ENCODE measurements at places on chromosomes 11 and 22. TPM values are rescaled to one million over a fixed set of nuclear protein-coding genes. Genes with fewer than 3 reads are reported as not detected.

PPME1 gene
- 35.8 TPM for total RNA-seq

OR4P4 gene
- not detected for total RNA-seq

DNA sequence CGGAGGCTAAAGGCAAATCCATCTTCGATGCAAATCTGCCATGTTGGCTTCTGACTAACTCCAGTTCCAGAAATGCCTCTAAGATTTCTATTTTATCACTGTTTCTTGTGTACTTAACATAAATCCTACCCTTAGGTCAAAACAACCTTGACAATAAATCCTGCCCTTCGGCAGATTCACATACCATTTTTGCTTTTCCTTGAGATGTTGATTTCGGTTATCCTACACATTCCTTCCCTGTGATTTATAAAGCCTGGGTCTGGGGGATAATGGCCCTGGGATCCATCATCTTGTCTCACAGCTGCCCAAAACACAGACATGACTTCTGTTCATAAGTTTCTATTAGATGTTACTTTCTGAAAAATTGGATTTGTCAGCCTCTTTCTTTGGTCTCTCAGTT is 231.7 kb upstream of the CARD18 start:
- DNase-seq: no peak

NAV2 gene
- total RNA-seq: 15.6 TPM

- DNase-seq: no peak
These were observed 75.3 kb downstream of the APIP start for GRCh38 chr11:34840736-34841386.

DNA sequence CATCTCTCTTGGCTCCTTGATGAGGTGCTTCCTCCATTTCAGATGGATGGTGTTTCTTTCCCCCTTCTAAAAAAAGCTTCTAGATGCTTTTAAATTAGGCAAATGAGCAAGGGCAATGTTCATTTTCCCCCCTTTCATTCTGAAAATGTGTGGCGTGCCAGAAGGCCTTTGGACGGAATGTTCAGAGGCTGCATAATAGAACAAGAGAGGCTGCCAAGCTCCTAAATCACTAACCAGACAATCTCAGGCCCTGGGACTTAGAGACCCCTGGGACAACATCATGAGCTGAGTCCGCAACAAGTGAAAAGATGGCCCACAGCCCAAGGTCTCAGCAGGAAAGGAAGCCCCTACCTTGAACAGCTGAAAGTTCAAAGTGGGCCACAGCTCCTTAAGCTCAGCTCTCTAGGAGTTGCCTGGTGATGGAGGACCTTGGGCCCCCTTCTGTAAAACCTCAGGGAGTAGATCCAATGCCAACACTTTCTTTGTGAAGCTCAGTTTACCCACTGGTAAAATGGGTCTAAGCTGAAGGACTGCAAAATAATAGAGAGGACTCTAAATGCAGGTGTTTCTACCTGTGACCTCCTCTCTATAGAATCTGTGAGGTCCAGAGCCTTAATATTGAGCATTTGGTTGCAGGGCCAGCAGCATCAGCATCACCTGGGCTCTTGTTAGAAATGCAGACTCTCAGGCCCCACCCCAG is 144.0 kb downstream of the FBXO7 start:
- no peak for DNase-seq

SLC17A6 gene
- not detected for total RNA-seq

- DNase-seq: no peak
These were observed 2.0 kb downstream of the ST14 start for GRCh38 chr11:130161441-130162145.

OR5B21 gene
- total RNA-seq: not detected

DNA sequence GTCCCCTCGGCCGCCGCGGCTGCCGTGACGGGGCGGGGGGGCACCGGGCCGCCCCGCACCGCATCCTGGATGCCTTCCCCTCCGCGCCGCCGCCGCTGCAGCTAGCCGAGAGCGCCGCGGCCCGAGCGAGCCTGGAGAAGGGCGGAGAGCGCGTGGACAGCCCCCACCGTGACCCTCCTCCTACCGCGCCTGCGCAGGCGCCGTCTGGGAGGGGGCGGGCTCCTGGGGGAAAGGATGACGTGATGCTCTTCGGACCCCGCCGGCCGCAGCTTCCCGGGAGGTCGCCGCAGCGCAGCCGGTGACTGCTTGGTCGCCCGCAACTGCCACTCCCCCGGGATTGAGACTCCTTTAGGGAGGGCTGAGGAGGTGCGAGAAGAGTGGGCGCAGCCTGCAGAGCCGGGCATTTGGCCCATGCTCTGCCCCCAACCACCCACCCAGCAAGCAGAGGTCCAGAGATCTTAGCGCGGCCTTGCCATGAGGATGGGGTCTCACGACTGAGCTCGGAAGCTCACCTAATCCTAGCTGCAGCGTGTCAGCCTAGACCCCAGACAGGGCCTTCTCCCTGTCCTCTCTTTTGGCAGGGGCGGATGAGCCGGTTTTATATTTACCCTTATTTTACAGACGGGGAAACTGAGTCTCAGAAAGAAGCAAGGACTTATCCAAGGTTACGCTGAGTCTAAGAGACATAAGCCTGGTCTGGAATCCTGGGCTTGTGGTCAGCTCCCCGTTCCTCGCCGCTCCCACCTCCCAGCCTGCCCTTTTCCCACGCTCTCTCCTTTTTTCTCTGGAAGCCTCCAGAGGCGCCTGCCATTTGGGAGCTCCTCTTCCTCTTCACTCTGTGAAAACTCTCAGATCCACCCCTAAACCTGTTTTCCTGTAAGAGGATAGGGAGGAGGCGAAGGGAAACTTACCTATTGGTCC is at the start of gene DENND5A:
Gene DENND5A (minus strand): TSS at position 140 of the 921 bp plus-strand sequence. CDS start 281 bp downstream, outside the sequence.
- DNase-seq: peak; percentile 56

SPDYC gene
- not detected for total RNA-seq

DNA sequence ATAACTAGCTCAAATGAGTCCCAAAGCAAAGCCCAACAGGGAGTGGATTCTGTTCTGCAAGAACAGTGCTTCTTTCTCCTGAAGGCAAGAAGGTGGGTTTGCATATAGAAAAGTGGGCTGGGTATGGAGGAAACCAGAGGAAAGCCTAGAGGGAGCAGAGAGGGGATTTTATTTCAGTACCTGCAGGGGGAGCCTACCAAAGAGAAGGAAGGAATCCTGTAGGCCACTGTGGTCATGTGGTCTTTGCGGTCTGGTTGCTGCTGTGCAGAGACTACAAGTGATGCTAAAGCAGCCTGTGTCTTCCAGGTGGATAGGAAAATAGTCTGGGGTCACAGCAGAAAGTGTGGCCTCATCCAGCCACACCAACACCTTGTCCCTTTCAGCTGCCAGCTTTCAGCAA is 33.2 kb upstream of the ZBTB16 start:
- DNase-seq: no peak

GRCh38 chr11:111001986-111002611 is 243.4 kb upstream of the POU2AF2 start:
- DNase-seq: no peak

DNA sequence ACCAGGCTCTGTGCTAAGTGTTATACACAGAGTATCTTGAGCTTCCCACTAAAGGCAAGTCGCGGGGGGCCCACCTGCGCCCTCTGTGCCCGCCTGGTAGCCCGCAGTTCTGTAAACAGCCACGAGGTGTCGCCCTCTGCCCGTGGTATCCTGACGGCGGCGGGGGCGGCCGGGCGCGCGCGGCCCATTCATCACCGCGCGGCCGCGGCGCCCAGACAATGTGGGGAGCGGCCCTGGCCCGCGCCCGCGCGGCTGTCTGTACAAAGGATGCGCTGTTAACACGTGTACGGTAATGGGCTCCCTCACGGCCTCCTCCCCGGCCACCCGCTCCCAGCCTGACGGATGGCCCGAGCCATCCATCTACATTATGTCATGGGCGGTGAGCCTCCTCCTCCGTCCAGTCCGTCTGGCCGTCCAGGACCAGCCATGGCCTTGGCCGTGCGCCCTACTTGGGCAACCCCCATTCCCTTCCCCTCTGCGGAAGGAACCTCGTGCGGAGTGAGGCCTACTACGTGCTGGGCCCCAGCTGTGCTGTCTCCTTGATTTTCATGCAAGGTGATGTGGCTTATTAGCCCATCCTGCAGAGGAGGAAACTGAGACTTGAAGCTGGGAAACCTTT is 99.4 kb downstream of the MIAT start:
- peak; percentile 28 for DNase-seq

OR8D4 gene
- not detected for total RNA-seq

GRCh38 chr11:88655196-88655595 is 317.7 kb upstream of the CTSC start:
- DNase-seq: no peak

GRCh38 chr11:1572197-1573076 is at the start of gene DUSP8:
Gene DUSP8 (minus strand): TSS chr11:1572271. CDS start chr11:1565826, 6,445 bp downstream.
- peak; percentile 69 for DNase-seq

DNA sequence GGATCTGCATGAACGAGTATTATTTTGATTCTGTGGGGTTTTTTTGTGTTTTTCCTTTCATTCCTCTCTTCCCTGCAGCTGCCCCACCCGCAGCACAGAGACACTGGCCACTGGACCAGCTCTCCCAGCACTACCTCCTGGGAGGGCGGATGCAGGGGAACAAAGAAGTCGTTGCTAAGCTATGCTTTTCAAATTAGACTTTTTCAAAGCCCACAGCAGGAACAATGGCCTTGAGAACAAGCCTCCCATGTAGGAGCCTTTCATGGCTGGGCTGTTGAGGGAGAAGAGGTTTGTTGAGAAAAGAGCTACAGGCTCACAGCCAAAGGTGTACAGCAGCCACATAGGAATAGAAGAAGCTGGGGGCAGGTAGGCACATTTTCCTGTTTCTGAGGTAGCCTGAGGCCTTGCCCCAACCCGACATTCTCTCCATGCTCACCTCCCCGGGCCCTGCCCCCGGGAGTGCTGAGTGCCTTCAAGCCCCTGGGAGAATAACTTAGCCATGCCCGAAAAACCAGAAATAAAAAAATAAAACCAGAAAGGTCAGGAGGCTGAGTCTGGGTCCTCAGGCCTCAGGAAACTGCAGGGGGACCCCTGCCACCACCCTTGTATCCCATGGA is 20.5 kb upstream of the SYT12 start:
- DNase-seq: no peak

FAM227A gene
- total RNA-seq: 0.89 TPM

DNA sequence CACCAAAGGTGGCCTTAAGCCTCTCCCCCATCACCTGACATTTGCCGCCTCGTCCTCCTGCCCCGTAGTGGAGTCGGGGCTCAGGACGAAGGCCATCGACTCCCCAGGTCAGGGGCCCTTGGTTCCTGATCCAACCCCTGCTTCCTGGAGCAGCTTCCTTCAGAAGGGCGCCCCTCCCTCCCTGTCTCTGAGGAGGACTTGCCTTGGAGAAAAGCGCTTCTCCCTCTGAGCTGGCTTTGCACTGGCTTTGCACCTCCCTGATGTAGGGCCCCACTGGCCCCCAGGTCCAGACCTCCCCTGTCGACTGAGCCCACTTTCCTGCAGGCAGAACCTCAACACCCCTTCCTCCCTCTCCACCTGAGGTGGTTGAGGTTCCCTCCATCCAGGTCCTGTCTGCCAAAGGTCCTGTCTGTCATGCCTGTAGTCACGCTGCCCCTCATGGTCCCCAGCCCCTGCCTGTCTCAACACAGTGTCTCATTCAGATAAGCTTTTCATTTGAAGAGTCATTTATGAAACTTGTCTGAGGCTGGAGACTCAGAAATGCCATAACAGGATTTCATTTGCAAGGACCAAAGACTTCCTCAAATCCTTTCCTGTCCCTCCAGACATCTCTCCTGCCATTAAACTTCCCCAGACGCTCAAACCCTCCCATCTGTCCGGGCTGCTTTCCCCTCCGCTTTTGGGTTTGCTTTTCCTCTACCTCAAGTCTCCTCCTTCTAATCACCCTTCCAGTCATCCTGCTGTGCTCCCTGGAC is 78.4 kb downstream of the MYO7A start:
- no peak for DNase-seq

- no peak for DNase-seq
These were observed 592 bp downstream of the RHOD start for GRCh38 chr11:67057205-67057672.

DNA sequence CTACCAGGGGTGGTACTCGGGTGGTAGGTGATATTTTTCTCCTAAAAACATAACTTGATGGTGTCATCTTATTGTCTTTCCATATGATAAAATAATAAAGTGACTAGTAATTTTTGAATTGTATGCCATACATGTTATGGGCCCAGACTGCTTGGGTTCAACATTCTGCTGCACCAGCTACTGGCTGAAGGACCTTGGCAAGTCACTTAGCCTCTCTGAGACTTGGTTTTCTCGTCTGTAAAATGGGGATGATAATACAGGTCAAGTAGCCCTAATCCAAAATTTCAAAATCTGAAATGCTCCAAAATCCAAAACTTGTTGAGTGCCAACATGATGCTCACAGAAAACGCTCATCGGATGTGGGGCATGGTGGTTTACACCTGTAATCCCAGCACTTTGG is 35.6 kb upstream of the TFIP11 start:
- no peak for DNase-seq

- DNase-seq: no peak
These were observed 185.2 kb downstream of the TBC1D22A start for GRCh38 chr22:46947516-46948257.

DNA sequence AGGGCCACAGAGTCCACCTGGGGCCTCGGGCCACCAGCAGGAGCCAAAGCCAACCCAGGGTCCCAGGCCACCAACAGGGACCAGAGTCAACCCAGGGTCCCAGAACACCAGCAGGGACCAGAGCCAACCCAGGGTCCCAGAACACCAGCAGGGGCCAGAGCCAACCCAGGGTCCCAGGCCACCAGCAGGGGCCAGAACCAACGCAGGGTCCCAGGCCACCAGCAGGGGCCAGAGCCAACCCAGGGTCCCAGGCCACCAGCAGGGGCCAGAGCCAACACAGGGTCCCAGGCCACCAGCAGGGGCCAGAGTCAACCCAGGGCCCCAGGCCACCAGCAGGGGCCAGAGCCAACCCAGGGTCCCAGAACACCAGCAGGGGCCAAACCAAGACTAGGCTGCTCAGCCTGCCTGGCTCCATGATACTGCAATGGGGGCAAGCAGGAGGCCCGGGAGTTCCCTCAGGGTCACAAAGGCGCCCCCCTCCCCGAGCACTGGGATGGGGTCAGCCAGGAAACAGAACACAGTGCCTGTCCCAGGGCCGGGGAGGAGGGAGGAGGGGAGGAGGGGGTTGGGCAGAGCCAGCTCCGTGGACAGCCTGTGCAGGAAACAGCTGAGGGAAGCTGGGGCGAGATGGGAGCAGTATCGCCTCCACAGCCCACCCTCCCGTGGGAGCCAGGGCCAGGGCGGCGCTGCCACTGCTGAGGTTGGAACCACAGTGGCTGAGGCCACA is 62.0 kb upstream of the PRR5 start:
- DNase-seq: no peak

DNA sequence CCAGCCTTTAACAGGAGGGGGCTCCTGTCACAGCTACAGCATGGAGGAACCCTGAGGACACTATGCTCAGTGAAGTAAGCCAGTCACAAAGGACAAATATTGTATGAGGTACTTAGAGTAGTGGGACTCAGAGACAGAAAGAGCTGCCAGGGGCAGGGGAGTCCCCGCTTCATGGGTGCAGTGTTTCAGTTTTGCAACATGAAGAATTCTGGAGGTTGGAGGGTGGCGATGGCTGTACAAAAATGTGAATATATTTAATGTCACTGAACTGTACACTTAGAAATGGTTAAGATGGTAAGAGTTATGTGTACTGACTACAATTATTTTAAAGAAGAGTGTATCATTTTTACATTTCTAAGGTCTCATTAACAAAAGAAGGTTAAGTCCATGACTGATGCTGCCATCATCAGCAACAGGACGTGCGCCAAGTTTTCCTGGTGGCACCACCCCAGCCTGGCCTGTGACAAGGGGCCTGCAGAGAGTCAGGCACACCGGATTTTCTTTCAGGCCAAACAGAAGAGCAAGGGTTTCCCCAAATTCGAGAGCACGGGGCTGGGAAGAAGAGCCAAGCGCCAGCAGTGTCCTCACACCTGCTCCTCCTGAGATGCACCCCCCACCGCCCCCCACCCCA is 22.1 kb downstream of the YPEL1 start:
- no peak for DNase-seq
